ENCODE measurements at places on chromosomes 7 and 10.

GRCh38 chr10:64463406-64463805 lies 942.2 kb downstream of the REEP3 start:
- no peak for DNase-seq

DNA sequence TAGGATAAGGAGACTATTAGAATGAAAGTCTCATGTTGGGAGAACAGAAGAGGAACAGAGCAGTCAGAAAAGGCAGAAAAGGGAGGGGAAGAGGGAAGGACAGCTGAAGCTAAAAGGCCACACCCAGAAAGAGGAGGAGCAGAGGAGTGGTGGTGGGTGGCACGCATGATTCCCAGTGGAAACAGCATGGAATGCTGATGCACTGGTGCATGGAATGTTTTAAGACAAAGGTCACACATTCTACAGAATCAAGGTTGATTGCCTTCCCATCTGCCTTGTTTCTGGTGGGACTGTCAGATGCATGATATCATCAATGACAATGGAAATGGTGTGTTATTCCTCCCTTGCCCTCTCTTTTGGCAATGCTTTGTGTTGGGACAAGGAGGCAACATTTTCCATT lies 285.4 kb upstream of the MKI67 start:
- no peak for DNase-seq

GRCh38 chr10:1137499-1138163 lies 81.4 kb downstream of the WDR37 start:
- DNase-seq, result no peak

DNA sequence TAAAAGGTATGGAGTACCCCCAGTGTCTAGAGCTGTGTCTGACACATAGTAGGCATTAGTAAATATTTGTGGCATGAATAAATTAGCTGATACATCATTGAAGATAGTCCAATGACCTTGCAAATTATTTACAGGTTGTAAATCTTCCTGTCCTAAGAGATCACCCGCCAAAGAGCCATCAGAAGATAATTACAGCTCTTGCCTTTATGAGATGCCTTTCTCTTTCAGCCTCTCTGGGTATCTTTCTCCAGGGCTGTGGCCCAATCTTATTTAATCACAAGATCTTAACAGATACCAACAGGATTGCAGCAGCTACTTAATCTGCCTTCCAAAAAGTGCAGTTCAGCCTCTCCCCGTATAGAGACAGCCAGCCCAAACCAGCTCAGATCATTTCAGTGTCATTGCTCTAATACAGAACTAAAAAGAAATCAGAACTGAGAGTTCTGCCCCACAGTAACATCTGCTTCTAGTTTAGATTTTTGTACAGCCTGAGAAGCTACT lies 41.5 kb downstream of the MYOF start:
- DNase-seq, result peak; percentile 46

GRCh38 chr7:155477476-155477875 lies 19.5 kb downstream of the EN2 start:
- no peak for DNase-seq

- no peak for DNase-seq
Observed at GRCh38 chr7:37531225-37531624, 82.6 kb upstream of the ELMO1 start.

DNA sequence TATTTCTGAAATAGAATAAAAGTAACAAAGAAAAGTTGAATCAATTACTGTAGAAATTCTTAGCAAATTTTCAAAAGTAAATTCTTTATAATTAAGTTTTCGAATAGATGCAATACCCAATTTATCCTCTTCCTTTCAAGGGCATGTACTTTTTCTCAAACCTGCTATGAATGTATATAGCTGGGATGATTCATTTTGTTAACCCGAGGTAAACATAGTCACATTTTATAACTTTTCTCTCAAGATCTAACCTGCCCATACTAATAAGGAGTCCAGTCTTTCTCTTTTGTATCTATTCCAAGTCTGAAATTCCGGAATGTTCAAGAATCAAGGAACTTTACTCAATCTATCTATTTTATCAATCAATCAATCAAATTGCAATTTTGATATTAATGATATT lies 1072.9 kb downstream of the REEP3 start:
- no peak for DNase-seq

- no peak for DNase-seq
Observed at GRCh38 chr10:32337350-32337749, 9.6 kb downstream of the EPC1 start.

DNA sequence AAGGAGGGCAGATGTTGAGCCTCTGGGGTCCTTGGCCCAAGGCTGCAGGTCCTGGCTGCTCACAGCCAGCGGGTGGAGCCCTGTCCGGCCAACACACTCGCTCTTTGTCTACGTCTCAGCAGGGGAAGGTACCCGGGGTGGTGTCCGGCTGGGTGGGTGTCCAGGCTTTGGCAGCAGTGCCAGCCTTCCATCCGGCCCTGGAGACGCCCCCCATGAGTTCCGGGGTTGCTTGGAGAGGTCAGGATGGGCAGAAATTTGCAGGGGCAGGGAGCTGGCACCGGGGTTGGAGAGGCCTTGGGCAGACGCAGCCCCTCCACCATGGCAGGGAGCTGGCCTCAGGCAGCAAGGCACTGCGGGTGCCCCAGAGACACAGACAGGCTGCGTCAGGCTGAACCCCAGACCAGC lies 42.2 kb upstream of the ELN start:
- DNase-seq, result no peak

DNA sequence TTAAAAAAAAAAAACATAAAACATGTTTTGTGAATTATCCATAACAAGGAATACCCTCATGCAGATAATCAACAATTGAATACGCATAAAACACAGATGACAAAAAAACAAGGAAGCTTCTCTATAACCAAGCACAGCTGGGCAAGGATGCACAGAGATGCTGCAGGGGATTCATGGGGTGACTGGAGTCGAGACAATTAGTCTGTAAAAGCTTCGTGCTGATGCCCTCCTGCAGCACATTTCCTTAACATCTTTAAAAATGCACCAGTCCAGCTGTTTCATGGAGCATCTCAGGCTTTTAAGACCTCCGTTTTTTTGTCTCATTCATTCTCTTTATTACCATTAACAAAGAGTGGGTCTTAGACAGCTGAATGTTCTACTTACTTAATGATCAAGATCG lies 794.0 kb upstream of the C7orf33 start:
- DNase-seq, result no peak

GRCh38 chr10:13922586-13922985 lies 335.8 kb downstream of the PRPF18 start:
- DNase-seq, result peak; percentile 53

- DNase-seq, result no peak
Observed at GRCh38 chr10:43202657-43203447, 64.0 kb downstream of the RASGEF1A start.

- DNase-seq, result peak; percentile 38
Observed at GRCh38 chr7:67019562-67020390, 23.1 kb downstream of the TYW1 start.

- DNase-seq, result peak; percentile 59
Observed at GRCh38 chr10:94066411-94066810, 72.7 kb downstream of the PLCE1 start.

DNA sequence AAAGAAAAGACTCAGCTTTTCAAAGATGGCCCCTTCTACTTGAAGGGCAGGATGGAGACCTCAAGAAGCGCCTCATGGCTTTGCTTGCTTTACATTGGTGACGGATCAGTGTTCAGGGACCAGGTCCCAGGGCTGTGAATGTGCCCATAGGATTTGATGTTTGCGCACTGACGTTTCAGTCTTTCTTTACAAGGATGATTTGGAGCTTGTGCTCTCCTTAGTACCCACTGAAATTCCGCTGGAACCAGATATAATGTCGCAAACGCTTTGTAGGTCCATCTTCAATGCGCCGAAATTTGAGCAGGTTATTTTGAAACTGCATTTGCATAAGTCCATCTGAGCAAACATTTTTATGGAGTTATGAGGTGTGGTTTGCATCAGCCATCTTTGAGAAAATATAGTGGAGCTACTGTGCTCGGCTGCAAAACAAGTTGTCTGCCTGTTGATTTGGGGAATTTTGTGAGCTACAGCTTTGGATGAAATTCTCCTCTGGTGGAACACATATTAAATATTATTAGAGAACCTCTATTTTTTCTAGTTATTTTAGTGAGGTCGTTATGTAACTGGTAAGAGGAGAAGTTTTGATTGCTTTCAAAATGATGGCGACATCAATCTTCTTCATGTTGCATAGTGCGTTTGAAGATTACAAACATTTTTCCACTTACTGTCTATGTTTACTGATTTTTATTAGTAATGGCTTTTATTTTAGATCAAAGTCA lies 2.4 kb downstream of the RBM20 start:
- DNase-seq, result no peak

GRCh38 chr7:84317536-84317935 lies 122.9 kb upstream of the SEMA3A start:
- no peak for DNase-seq

DNA sequence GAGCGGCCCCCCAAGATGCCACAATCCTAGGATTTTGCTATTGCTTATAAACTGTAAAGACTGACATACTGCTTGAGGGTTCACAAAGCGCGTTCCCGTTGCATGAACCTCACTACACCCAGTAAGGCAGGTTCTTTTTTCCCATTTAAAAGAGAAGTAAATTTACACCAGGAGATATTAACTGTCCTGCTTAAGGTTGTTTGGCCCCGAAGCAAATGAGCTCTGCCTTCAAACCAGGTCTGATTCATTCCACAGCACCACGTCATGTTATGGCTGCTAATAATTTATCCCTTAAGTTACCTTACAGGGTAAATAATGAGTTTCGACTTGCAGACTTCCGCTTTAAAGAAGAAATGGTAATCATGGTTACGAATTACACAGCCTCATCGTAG lies 559 bp upstream of the FKBP14 start:
- peak; percentile 78 for DNase-seq

DNA sequence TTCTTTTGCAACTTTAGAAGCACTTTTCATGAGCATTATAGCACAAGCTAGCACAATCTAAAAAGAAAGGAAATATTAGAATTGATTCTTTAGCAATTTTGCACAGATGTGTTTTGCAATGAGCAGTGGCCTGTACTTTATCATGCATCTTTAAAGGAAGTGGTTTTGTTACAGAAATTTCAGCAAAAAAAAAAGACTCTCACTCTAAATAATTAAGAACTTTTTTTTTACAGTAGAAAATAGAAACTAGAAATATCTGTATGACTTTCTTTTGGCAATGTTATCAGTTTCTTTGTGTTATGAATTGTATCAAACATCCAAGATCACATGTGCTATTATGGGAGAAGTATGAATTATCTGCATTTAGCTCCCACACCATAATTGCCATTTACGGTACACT lies 195.7 kb upstream of the KLF6 start:
- no peak for DNase-seq

DNA sequence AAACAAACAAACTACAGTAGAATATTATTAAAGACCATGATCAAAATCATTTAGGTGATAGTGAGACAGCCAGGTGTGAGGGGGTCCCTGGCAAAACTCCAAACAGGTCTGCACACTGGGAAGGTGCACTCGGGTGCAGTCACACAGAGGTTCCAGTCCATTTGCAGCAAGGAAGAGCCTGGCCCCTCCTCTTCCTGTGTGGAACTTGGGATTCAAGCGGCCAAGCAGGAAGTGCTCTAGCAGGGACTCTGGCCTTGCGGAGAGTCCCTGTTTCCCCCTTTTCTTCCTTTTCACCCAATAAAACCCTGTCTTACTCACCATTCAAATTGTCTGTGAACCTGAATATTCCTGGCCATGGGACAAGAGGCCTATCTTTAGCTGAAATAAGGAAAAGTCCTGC lies 181.8 kb downstream of the LRRTM3 start:
- no peak for DNase-seq

DNA sequence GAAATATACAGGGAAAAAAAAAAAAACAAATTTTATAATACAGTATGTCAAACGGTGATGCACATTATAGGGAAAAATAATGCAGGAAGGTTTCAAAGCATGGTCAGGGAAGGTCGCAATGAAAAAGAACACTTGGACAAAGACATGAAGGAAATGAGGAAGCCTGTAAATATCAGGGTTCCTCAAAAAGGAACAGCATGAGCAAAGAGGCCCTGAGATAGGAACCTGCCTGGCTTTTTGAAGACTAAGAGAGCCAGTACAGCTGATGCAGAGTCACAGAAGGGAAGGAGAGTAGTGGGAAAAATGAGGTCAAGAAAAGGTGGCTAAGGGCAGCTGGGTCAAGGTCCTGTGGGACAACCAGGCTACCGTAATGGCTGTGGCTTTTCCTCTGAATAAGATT lies 1.9 kb downstream of the VPS41 start:
- no peak for DNase-seq

GRCh38 chr7:80181411-80181810 lies 46.8 kb downstream of the GNAI1 start:
- no peak for DNase-seq

All from iris pigment epithelial cell (primary cell).